ENCODE measurements at places on chromosomes 2 and 18. TPM values are rescaled to one million over a fixed set of nuclear protein-coding genes. Genes with fewer than 3 reads are reported as not detected.

MATN3 gene
- total RNA-seq = 3.7 TPM

ANKRD30B gene
- total RNA-seq = not detected

CYP27C1 gene
- 3.4 TPM for total RNA-seq

DYNAP gene
- not detected for total RNA-seq

GAREM1 gene
- total RNA-seq = 3.4 TPM

RHOB gene
- 109 TPM for total RNA-seq

Data from hair follicular keratinocyte (primary cell).